ENCODE measurements at places on chromosomes 5 and 9.

DNA sequence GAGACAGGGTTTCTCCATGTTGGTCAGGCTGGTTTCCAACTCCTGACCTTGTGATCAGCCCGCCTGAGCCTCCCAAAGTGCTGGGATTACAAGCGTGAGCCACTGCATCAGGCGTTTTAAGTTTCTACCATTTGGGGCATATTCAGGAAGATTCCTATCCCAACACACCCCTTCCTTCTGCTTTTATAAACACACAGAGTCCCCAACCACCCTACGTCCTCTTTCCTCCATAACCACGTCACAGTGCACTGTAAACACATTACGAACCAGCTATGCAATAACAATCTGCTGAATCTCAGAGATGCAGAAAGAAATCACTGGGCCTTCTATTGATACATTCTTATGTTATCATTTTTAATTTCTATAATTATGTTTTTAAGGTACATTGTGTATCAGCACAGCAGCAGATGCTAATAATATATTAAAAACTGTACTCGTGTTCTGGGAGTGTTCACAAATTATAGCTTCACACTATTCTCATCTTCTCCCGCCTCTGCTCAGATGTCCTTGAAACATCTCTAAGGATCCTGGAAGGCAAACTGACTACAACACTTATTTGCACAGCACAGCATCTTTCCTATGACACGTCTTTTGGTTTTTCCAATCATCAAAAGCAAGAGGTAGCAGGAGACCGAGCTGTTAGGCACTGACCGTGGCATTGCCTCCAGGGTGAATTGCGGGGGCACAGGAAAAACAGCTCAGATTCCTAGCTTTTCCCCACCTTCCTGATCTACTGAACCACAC, 60.2 kb downstream of the KCNIP1 start:
- DNase-seq: no peak

DNA sequence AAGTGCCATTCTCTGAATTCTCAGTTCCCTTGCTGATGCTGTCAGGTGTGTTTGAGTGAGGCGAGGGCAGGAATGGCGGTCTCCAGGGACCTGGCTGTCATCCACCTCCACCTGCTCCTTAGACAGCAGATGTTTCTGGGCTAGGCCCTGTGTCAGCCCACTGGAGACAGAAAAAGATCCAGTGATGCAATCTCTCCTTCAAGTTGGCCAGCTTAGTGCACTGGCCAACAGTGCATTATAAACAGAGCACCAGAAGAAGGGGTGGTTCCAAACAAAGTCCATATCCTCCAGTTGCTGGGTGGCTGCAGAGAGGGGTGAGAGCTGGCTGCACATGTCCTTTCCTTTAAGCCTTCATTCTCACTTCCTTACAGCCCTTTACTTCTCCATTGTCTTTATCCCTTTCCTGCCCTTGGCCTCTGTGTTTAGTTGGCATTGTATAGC, 26.5 kb downstream of the NANS start:
- no peak for DNase-seq

DNA sequence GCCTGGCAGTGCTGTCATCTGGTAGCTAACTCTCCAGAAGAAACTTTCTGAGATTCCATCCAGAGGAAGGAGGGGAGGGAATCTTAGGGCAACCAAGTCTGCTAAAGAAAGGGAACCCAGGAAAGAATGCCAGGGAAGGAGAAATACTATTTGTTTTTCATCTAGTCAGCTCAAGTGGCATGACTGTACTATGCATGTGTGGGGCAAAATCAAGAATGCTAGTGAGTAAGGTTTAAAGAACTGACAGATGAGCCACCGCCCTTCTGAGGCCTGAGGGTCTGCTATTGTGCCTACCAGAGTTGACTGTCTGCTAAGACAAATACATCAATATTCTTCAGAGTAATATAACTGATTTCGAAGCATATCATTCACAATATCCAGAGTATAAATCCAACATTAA, 204.2 kb downstream of the SLC12A2 start:
- DNase-seq: no peak

DNA sequence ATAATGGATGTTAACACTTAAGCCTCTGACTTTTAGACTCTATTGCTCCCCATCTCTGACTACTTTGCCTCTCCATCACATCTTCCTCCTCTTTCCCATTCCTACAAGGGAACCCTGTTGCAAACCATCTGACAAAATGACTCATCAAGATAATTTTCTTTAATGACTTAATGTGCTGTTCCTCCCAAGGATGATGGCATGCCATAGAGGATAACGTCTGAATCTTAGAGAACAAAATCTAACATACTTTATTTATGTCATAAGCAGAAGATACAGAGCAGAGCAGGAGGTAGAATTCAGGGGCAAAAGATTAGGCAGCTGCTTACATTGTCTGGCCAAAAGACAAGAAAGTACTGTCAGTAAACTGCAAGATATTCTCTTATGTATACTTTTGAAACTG, 76.8 kb downstream of the FGF10 start:
- DNase-seq: no peak

DNA sequence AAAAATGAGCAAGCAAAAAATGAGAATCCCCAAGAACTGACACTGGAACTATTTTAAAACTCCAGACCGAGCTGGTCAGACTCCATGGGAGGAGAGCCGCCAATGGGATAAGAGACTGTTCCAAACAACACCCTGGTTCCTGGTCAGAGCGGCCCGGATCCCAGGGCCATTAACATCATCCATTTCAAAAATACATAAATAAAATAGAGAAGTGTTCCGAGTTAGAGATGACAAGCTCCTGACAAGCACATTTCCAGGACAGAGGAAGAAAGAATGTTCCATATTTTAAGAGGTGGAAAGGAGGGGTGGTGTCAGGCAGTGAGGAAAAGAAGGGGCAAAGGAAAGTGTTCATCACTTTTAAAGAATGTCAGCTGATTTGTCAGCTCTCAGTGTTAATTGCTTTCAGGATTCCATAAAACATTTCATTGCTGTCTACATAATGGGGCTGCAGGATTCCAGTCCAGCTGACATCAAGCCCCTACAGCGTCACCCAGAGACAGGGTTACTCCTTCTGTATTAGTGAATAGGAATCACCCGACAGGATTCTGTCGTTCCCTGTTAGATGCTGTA, 202.5 kb upstream of the TRIM32 start:
- DNase-seq: no peak

- no peak for DNase-seq
These were observed 111.8 kb upstream of the OTULINL start for GRCh38 chr5:14469551-14470377.

DNA sequence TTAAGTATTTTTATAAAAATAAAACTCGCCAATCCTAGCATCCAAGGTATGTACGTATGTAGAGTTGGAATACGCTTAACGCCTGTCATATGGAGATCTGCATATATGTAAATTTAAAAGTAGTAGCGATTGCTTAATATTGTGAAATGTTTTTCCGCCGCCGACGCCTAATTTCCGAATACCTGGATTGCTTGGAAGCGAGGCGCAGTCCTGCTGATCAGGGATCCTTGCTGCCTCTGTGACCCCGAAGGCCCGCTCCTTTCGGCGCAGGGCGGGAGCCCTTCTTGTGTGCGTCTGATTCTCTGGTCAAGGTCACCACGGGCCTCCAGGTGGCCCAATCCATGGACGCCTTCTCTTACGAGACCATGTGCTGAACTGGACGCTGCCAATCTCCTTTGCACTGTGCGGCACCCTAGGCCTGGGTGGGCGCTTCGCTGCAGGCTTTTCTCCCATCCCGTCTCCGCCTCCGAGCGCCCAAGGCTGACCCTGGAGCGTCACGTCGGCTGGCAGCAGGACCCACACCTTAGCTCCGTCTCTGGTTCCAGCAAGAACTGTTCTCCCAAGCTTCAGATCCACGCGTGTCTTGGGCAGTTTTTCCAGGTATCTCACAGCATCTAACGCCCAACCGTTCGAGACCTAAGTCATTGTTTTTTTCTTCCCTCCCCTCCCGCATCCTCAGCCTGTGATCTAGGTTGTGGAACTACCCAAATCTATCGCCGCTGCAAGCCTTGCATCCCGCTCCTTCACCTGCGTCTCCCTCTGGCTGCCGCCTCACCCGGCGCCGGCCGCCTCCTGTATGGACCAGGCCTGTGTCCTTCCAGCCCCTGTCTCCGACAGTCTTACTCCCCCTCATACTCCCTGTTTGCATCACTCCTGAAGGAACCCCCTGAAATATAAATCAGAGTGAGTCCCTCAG, 3.6 kb upstream of the TRIM41 start:
- DNase-seq: no peak

DNA sequence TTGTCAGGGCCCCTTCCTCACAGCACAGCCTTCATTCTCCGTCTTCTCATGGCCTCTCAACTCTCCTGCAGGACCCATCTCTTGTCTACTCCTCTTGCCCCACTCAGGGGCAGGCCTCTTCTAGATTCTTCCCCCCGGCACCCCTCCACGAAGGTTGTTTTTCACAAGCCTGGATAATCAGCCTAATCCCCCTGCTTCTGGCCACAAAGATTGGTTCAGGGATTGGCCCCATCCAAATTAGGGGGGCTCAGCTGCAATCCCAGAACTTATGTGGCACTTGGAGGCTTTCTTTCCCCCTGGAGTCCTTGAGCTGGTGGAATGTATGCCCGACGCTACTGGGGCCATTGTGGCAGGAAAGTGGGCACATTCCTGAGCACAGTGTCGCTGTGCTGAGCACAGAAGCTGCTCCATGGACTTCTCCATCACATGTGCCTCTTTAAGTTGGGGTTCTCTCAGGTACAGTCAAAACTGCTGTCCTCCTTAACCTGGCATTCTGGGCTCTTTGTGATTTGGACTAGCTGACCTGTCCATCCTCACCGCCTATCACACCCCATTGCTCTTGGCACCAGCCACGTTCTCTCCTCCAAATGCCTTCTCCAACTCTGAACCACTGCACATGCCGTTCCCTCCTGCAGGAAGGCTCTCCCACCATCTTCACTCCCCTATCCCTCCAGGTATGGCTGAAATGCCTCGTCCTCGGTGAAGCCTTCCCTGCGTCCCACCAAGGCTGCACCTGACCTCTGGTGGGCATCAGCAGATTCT, 66.8 kb upstream of the RNF130 start:
- DNase-seq: no peak

DNA sequence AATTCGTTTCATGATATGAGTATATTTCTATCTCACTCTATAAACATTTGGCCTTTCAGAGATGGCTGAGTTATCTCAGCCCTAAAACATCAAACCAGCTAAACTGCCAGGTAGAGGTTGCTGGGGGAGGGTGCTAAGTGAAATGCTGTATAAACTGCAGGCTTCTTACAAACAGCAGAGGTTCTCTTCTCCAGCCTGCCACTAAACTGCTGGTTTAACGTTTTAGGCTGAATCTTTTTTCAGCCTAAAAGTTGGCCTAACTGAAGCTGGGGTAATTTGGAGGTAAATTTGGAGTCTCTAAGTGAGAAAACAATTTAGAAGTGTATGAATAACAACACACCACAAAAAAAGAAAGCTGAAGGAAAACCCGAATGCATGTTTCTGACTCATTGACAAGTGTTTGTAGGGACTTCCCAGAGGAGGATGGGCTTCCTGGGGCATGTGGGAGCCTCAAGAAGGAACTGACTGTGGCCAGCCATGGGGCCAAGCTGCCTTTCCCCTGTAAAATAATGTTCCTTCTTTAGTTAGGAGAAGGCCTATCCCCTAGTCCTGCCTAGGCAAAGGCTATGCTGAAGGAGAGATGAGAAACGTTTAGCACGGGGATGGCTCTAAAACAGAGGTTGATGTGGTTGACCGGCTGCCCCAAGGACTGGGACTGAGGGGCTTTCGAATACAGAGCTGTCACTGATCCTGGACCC, 44.3 kb downstream of the SLC28A3 start:
- no peak for DNase-seq

DNA sequence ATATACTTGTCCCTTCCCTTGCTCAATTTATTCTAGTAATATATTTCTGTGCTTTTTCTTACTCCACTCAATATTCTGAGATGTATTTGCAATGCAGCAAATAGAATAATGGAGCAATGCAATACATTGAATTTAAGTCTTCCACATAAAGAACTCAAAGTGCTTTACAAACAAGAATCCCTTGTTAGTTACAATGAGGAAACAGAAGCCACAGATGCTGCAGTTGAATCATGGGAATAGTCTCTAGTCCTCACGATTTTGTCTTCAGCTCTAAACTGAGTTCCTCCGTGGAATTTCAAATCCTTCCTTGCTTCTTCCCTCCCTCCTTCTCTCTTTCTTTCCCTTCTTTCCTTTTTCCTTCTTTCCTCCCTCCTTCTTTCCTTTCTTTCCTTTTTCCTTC, 12.5 kb upstream of the TAS2R1 start:
- DNase-seq: no peak

- no peak for DNase-seq
These were observed 236.3 kb downstream of the ARHGAP26 start for GRCh38 chr5:143006501-143006900.

- no peak for DNase-seq
These were observed 212.5 kb downstream of the DEPDC1B start for GRCh38 chr5:60487476-60487875.

DNA sequence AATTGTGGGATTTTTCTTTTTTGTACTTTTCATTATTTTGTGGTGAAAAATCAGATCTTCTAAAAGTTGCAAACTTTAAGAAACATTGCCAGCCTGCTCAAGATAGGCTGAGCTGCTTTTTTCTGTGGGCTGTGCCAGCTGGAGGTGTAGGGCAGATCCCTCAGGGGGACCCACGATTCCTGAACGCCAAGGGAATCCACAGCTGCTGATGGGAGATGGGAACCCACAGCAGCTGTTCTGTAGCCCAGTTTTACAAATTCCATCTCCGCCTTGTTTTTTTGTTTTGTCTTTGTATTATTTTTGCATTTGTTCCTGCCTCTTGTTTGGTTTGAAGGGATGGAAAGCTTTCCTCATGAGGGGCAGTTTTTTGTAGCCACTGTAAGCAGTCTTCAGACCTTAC, 91.0 kb downstream of the WWC1 start:
- DNase-seq: no peak

GRCh38 chr5:67338421-67338820, 141.8 kb upstream of the CD180 start:
- no peak for DNase-seq

DNA sequence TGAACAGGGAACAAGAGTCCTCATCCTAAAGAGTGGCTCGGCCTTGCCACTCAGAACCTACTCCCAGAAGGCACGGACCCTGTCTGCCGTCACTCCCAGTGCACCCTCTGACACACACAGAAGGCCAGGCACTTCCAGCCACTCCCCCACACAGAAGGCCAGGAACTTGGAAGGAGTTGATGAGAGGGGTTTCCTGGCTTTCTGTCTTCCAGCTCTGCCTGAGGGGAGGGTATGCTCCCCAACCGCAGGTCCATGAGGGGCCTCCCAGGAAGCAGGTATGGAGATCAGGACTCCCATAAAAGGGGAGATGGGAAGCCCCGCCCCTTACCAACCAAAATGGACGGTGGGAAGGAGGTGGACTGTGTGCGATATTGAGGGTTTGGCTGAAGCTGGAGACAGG, 247.6 kb upstream of the IRX4 start:
- DNase-seq: no peak

- no peak for DNase-seq
These were observed 102.3 kb downstream of the CPLANE1 start for GRCh38 chr5:37146896-37147295.

- no peak for DNase-seq
These were observed 872.3 kb downstream of the MAT2B start for GRCh38 chr5:164377746-164378145.
